Hepatocyte (in vitro differentiated cells): ENCODE measurements at places on chromosomes 7 and 10. TPM values are rescaled to one million over a fixed set of nuclear protein-coding genes. Genes with fewer than 3 reads are reported as not detected.

Gene CYP2C8
- total RNA-seq = 3.7 and 4.1 TPM in 2 replicates

Gene ANXA8L1
- 38.0 and 54.0 TPM in 2 replicates for total RNA-seq

Gene SMO
- 46.2 and 48.8 TPM in 2 replicates for total RNA-seq

Gene CDHR3
- 3.3 and 4.8 TPM in 2 replicates for total RNA-seq

Gene FOXI2
- total RNA-seq = not detected in 2 replicates

Gene FEZF1
- total RNA-seq = not detected in 2 replicates

Gene CTTNBP2
- 10.9 and 14.5 TPM in 2 replicates for total RNA-seq

DNA sequence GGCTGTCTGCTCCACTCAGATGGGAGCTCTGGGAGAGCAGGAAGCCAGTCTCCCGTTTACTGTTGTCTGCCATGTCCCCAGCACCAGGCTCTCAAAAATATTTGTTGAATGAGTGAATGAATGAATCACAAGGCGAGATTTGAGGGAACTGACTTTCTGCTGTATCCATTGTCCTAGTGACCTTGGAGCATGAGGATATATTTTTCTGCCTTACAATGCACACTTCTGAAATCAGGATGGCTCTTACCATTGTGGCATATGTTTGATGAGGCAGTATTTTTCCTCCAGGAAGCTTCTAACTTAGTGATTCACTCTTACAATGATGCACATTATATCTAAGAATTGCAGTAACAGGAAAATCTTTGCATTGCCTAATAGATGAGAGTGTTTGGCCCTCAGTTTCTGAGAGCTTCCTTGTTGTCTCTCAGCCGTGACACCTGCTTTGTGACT, 136.4 kb downstream of the RPS24 start:
- DNase-seq = no peak

- DNase-seq = peak; percentile 45
Observed at GRCh38 chr10:100710151-100710871, 35.1 kb upstream of the PAX2 start.

DNA sequence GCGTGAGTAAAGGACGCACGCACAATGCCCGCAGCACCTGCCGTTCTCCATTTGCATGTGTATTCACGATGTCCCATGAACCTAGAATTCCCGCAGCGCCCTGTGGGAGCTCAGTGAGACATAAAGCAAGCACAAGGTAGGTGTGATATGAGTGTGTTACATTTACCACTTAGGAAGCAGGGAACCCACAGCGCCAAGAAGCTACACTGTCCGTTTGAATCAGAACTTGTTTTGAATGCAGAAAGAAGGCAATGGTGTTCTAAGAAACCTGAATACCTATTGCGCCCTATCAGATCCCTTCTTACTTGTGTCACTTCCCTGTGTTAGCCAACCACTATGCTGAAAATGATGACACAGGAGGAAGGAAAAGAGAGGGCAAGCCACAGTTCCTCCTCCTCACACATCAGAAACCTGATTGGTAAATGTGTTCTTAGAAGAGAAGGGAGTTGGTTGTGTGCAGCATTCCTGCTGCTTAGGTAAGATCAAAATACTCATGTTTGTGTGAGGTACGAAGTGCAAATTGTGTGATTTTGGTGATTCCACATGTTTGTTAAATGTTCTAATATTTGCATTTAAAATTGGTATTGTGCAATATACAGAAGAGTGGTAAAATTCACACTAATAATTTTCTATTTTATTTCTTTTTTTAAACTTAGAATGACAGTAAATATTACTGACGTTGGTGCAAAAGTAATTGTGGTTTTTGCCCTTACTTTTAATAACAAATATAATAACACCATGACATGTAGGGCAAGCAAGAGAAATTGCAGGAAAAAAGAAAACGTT, 185.4 kb downstream of the SEC23IP start:
- DNase-seq = no peak

GRCh38 chr7:101699881-101700823, 71.1 kb upstream of the MYL10 start:
- DNase-seq = no peak

DNA sequence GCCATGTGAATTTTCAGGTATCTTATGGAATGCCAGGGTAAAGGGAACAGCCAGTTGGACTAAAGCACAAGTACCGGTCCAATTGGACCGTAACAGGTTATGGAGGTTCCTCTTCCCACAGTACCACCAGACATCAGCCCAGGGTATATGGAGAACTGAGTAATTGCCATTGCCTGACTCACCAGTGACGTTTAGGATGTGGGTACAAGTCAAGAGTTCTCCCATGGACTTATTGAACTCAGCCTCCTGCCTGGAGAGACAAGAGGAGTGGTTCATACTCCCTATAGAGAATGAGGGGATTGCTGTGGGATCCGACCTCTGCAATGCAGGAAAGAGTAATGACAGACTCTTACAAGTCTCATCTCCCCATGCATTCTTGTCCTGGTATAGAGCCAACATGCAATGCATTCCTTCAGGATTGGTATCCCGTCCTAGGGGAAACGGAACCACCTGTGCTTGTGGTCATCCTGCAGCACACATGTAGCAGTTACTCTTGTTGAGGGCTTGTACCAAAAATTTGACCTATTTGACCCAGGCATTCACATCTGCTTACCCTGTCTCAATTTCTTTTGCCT, 30.7 kb upstream of the ELOVL3 start:
- DNase-seq = no peak

- DNase-seq = no peak
Observed at GRCh38 chr7:143504937-143505297, 27.2 kb downstream of the TAS2R41 start.

- DNase-seq = no peak
Observed at GRCh38 chr10:60093317-60093716, 187.0 kb upstream of the CCDC6 start.

GRCh38 chr10:102436312-102436711, 3.9 kb upstream of the CUEDC2 start:
- DNase-seq = no peak

DNA sequence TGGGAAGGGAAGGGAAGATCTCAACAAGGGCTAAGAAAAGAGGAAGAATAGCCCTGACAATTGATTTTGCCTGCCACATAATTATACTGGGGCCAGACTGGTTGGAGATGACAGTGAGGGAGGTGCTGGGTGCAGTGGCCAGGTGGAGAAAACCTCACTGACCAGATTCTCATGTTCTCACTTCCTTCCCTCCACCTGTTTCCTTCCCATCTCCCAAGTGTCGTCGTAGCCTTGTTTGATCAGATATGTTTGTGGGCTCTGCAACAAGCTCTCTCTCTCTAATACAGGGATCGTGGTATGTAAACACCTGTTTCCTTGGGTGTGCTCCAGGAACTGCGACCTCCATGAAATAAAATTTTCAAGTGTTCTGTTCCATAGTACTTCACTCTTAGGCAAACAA, 60.2 kb downstream of the VCL start:
- no peak for DNase-seq

GRCh38 chr10:59099481-59099880, 77.0 kb upstream of the PHYHIPL start:
- no peak for DNase-seq

DNA sequence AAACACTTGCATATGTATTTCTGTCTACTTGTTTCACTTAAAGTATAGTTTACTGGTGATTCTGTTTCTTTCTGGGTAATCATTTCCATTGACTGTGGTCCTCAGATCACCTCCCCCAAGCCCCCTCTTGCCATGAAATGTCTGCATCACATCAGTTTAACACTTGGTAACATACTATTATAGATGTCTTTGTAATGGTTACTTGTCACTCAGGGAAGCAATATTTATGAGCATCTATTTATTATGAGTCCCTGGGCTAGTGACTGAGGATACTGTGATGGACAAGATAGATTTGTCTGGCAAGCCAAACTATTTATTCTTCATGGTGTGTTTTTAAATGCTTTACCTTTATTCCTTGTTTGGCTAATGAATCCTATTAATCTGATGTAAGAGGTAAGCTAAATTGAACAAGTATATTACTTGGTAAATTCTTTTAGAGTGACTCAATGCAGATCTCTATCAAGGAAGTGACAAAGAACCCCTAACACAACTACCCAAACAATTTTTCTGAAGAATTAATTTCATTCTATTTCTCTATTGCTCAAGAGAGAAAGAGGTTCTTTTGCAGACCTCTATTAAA, 270.9 kb downstream of the RELN start:
- DNase-seq = no peak

DNA sequence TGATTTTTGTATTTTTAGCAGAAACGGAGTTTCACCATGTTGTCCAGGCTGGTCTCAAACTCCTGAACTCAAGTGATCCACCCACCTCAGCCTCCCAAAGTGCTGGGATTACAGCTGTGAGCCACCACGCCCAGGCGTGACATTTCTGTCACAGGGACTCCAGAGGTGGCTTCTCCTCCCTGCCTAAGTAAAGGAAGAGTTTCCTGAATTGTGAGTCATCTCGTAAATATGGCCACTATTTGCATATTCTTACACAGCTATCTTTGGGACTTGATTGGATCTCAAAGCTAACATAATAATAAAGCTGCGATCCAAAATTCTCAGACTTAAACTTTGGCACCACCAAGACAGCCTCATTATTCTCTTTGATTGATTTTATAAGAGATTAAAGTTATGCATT, 50.1 kb downstream of the ADARB2 start:
- DNase-seq = peak; percentile 23

GRCh38 chr10:70352401-70353097, 29.9 kb downstream of the LRRC20 start:
- DNase-seq = peak; percentile 60

GRCh38 chr10:72690071-72690755, 1.7 kb upstream of the MCU start:
- no peak for DNase-seq

- DNase-seq = no peak
Observed at GRCh38 chr7:157657741-157658740, 321.2 kb downstream of the DNAJB6 start.

DNA sequence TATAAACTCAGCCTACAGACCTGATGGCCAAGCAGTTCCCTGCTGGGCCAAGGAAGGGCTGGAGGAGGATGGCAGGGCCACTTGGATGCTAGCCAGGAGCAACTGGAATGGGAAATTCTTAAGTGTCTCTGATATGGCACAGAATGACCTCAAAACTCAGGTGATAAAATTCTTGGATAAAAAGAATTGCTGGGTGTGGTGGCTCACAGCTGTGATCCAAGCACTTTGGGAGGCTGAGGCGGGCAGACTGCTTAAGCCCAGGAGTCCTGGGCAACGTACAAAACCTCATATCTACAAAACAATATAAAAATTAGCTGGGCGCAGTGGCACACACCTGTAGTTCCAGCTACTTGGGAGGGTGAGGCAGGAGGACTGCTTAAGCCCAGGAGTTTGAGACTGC, 14.0 kb upstream of the PKD1L1 start:
- DNase-seq = no peak

GRCh38 chr7:131628634-131629033, 72.2 kb upstream of the PODXL start:
- no peak for DNase-seq

DNA sequence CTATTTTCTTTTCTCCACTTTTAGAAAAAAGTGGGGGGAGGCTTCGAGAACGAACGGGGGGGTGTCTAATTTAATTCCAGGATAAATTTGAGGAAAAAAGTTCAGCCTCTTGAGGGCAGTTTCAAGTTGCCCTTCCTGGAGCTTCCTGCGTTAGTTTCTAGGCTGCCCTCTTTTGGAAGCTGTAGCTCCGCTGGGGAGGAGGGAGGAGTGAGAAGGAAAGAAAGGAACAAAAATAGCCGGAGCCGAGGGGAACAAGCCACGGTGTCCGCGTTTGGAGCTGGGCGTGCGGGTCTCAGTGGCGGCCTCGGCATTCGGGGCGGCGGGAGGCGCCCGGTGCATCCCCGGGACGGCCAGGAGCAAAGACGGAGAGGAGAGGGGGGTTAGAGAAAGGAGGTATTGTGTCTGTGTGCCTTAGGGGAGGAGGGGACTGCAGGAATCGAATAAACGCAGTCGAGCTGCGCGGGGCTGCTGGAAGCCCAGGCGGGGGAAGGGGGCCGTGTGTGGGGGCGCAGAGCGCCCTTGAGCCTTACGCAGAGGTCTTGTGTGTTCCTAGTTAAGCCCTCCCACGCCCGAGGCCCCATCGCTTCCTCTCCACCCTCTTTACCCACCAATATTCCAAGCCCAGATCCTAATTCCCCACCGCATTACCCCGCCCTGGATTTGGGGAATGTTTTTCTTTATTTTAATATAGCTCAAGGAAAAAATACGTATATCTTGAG, 2.0 kb upstream of the TNRC18 start:
- DNase-seq = peak; percentile 88

GRCh38 chr7:154853063-154853726, 149.7 kb downstream of the PAXIP1 start:
- no peak for DNase-seq

DNA sequence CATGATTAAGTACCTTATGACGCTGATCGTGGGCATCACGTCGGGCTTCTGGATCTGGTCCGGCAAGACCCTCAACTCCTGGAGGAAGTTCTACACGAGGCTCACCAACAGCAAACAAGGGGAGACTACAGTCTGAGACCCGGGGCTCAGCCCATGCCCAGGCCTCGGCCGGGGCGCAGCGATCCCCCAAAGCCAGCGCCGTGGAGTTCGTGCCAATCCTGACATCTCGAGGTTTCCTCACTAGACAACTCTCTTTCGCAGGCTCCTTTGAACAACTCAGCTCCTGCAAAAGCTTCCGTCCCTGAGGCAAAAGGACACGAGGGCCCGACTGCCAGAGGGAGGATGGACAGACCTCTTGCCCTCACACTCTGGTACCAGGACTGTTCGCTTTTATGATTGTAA, 2.5 kb downstream of the FZD1 start:
- DNase-seq = no peak

DNA sequence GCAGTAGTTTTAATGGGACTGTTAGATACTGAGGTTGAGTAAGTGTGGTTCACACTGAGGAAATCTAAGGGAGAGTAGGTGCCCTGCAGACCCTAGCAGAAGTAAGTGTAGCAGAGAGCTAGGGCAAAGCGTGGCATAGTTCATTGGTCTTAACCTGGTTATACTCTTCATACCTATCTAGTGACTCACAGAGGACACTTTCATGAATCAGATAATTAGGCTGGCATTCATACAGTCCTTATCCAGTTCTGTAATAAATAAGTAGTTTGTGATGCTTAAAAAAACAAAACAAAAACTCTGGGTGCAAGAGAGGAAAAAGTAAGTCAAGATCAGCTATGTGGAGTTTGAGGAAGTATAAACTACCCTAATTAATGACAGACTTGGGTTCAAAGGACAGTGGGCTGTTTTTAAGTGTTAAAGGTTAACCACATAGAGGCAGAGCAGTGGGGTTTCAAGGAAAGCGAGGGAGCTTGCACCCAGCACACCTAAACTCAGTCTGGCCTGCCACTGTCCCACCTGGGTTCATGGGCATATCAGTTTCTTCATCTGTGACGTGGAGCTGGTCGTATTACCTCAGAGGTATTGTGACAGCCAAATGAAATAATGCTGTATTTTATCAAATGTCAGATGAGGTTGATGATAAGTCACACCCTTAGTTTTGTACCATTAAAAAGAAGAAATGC, 27.1 kb downstream of the LMTK2 start:
- DNase-seq = no peak

- DNase-seq = no peak
Observed at GRCh38 chr10:133422223-133422806, 2.1 kb downstream of the SPRN start.
